Posterior vena cava (tissue), 2 donors: ENCODE measurements at places on chromosomes 2 and 18.

DNA sequence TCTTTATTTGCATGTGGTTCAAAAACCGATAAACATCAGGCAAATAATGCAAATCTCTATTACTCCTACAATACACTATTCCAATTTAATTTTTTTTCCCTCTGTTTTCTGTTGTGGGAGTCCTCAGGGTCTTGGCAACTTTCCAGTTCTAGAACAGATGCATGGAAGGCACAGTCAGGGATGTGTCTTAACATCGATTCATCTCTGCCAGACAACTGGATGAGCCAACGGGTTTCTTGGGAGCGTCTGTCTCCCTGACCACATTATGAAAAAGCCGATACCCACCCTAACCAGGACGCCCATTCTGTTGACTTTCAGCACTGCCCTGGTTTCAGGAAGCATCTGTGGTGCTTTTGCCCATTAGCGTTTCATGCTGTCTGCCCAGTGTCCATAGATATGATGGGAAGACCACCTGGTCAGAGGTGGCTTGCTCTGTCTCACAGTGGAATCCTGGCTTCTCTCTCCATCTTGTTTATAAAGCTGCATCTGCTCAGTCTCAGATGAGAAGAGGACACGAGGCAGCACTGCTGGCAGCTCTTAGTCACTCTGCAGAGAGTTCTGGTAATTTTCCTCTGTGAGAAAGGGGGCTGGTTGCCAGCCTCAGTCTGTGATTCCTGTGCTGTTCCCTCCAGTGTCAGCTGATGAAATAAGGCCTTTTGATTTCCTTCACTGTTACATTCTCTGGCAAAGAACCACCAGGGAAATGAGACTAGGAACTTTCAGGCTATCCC, 57.9 kb upstream of the KCNE4 start:
- DNase-seq: peak; percentile 92

GRCh38 chr2:184053326-184053725, 545.0 kb upstream of the ZNF804A start:
- DNase-seq: no peak

- DNase-seq: no peak
Observed at GRCh38 chr2:147709655-147710054, 135.2 kb upstream of the ACVR2A start.

DNA sequence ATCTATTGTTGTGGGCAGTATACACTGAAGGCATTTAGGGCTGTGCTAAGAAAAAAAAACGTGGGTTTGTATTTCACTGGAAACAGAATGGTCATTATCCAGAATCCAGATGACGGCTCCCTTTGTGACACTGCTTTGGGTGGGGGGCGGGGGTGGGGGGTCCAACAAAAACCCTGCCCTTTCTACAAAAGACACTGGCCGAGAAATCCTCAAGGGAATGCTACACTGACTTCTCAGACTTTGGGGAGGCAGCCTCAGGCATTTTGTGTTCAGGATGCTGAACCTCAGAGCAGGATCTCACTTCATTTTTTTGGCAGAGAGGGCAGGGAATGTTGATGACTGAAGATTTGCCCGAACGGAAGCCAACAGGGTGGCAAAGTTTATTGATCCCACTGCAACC, 417.1 kb downstream of the HRH4 start:
- DNase-seq: no peak

- no peak for DNase-seq
Observed at GRCh38 chr2:58569475-58570185, 328.5 kb upstream of the FANCL start.

DNA sequence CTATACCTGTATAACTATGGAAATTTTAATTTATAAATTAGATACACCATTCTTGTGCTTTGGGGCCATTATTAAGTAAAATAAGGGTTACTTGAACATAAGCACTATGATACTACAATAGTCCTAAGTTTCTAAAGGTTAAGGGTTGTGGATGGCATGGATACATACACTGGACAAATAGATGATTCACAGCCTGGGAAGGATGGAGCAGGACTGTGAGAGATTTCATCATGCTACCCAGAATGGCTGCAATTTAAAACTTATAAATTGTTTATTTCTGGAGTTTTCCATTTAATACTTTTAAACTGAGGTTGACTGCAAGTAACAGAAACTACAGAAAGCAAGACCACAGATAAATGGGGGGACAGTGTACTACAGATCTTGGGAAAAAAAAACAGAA, 295.8 kb upstream of the ZNF804A start:
- no peak for DNase-seq

GRCh38 chr18:14092625-14093306, 39.5 kb downstream of the ZNF519 start:
- DNase-seq: no peak
